ENCODE measurements at places on chromosomes 3 and 15.

DNA sequence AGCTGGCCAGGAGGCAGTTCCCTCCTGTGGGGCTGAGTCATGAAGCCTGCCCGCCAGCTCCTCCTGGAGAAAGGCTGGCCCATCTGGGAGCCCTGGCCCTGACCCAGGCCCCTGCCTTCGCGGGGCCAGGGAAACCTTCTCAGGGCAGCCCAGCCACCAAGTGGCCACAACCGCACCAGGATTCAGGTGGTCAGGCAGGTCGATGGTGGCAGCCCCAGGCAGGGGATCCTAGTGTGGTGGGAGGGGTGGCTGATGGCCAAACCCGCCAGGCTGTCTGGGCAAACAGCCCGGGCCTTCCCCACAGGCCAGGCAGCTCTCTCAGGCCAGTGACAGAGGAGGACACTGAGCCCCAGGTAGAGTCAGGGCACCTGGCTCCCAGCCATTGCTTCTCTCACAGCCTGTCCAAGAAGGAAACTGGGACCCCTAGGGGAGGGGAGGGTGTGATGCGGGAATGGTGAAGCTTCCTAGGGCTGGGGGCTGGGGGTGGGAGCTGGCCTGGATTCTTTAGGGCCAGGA lies 1.2 kb downstream of the TWF2 start:
- no peak for DNase-seq

DNA sequence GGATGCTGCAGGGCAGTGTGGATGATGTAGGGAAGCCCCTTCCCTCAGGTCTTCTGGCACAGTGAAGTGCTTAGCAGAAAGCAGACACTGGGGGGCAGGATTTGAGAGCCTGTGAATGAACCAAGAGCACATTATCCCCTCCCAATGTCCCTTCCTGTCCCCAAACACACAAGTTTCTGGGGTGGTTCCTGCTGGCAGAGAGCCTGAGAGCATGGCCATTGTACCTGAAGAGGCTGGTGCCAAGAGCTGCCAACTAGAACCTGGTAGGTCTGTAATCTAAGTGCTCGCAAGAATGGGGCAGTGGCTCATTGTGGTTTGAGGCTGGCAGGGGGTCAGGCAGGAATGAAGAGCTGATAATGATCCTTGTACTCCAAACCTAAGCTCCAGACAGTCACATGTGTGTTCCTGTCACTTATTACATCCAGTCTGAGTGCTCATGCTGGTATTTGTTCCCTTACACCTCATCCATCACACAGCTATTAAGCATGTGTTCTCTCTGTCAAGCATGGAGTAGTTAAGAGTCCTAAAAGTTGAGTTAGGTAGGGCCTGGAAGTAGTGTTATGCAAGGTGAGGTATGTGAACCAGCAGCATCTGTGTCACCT lies 6.7 kb upstream of the CCR1 start:
- DNase-seq: no peak

DNA sequence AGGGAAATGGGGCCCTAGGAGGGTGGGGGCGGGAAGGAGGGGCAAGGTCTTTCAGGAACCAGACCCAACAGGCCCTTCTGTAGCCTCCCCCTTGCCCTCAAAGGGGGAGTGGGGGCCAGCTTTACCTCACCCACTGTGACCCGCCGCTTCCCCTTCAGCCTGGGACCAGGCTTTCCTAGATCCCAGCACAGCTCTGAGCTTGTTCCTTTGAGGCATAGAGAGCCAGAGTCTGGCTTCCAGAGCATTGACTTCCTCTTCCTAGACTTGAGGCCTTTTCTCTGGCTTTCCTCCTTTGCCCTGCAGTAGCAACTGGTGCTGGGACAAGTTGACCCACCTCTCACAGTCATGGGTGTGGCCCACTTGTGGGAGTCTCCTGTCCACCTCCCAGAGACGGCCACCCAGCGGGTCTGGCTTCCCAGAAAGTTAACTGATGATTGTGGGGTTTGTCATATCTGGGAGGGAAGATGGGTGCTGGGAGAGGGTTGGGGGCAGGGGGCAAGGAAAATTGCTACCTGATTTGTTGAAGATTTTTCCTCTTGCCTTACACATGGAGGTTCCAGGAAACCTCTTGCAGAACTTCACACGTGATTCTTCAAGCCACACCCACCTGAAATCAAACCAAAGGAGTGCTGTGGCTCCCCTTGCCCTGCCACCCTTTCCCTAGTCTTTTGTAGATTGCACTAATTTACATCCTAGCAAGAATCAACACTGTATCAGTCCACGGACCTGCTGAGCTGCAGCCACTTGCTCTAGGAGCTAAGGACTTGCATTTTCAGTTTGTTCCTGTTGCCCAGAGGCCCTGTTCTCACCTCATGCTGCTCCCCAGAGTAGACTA lies 4.1 kb upstream of the CHST14 start:
- DNase-seq: no peak

- no peak for DNase-seq
These were observed 140.3 kb downstream of the ARPP21 start for GRCh38 chr3:35779611-35780010.

- DNase-seq: no peak
These were observed 104.2 kb downstream of the DGKG start for GRCh38 chr3:186257866-186258265.

DNA sequence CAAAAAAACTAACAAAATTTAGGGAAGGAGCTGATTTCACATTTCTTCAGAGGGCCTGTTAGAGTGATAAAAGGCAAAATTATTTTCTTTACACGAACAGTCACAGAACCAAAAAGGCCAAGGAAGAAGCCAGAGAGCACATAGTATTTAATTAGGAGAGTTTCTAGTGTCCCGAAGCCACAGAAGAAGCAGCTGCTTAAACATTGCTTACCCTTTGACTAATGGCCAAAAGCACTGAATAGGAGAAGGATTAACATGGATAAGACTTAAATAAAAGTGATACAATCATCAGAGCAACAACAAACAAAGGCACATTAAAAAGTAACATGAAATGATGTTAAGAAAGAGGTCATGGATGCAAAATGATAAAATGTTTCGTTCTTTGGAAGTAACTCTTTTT lies 98.6 kb downstream of the CHL1 start:
- DNase-seq: no peak

GRCh38 chr15:56923174-56923591 lies 4.7 kb downstream of the TCF12 start:
- DNase-seq: no peak

DNA sequence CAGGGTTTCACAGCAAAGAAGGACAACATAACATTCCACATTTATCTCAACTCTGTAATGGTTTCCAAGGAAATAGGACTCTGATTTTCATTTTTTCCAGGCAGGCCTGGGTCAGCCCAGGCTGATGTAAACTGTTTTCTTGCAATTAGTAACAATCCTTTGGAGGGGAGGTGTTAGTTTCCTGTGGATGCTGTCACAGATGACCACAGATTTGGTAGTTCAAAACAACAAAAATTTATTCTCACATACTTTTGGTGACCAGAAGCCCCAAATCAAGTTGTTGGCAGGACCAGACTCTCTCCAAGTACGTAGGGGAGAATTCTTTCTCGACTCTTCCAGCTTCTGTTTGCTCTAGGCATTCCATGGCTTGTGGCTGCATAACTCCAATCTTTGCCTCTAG lies 88.0 kb downstream of the EDEM1 start:
- DNase-seq: no peak
